ENCODE measurements at places on chromosomes 7 and 10.

DNA sequence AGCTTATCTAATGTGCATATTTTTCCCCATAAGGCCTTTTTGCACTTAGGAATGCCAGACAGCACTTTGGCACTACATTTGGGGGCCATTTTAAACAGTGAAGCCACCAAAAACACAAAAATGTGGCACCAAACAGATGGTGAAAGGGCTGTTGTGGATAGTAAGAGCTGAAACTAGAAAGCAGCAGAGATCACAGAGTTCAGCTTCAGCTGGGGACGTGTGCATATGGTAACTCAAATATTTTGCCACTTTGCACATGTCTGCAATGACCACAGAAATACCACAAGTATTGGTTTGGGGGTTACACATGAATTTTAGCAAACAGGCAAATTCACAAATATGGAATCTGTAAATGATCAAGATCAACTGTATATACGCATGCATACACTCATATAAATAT, 72.8 kb downstream of the PODXL start:
- DNase-seq: no peak

GRCh38 chr10:12459762-12460161, 110.4 kb downstream of the CAMK1D start:
- DNase-seq: no peak

DNA sequence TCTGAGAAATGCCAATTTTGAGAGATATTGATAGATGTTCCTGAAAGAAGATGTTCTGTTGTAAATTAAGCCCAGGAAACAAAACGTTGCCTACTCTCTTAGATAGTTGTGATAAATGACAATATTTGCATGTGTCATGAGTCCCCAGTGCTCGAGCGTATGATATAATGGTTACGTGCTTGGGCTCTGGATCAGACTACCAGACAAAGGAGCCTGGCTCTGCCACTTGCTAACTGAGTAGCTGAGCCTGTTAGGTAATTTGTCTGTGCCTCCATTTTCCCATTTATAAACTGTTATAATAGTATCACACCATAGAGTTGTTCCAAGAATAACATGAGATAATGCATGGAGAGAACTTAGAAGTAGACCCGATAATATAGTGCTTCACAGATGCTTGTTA, 1.8 kb downstream of the A1CF start:
- DNase-seq: no peak

- no peak for DNase-seq
Measured at GRCh38 chr10:36221101-36221500, 579.0 kb upstream of the FZD8 start.

GRCh38 chr7:38105874-38106483, 72.1 kb upstream of the STARD3NL start:
- DNase-seq: peak; percentile 24
